Karpas-422 (cell line): ENCODE measurements at places on chromosomes 11 and 22. TPM values are rescaled to one million over a fixed set of nuclear protein-coding genes. Genes with fewer than 3 reads are reported as not detected.

Gene KCTD14
- total RNA-seq: 1.0 TPM in 1 of 2 replicates, not detected in the other

- no peak overlapping the region for H3K4me3 ChIP-seq
- no peak for DNase-seq
- no peak overlapping the region for H3K27ac ChIP-seq
- no peaks in the 10 kb centered on the region for H3K4me1 ChIP-seq
- no peaks in the 10 kb centered on the region for H3K27me3 ChIP-seq
- no peaks in the 10 kb centered on the region for H3K36me3 ChIP-seq
These were observed 14.2 kb upstream of the NTM start for GRCh38 chr11:131356206-131356605.

- H3K4me1 ChIP-seq: no peaks in the 10 kb centered on the region
- no peaks in the 10 kb centered on the region for H3K36me3 ChIP-seq
- no peak overlapping the region for H3K27ac ChIP-seq
- no peak for DNase-seq
- no peak overlapping the region for H3K4me3 ChIP-seq
- 0 out of 2 replicates have a peak, but pooled peaks cover 3% of the 10 kb centered on the region for H3K27me3 ChIP-seq
These were observed 556.5 kb downstream of the NELL1 start for GRCh38 chr11:21225860-21226259.

GRCh38 chr11:78061921-78062311 lies 1.7 kb upstream of the THRSP start:
- no peaks in the 10 kb centered on the region for H3K27me3 ChIP-seq
- no peak overlapping the region for H3K27ac ChIP-seq
- no peaks in the 10 kb centered on the region for H3K36me3 ChIP-seq
- no peak for DNase-seq
- H3K4me3 ChIP-seq: no peak overlapping the region

DNA sequence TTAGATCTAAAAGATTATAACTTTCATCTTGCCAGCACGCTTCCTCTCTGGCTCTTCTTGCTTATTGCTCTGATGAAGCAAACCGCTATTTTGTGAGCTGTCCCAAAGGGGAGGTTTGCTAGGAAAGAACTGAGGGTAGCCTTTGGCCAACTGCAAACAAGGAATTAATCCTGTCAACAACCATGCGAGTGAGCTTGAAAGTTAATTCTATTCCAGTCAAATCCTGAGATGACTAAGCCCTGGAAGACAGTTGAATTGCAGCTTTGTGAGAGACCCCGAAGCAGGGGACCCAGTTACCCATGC lies 10.3 kb upstream of the RNF141 start:
- no peak for DNase-seq
- H3K36me3 ChIP-seq: no peaks in the 10 kb centered on the region
- H3K27me3 ChIP-seq: no peaks in the 10 kb centered on the region; the same call in 1 of the 2 replicates
- no peak overlapping the region for H3K27ac ChIP-seq

GRCh38 chr22:29528144-29528543 lies 25.4 kb downstream of the THOC5 start:
- DNase-seq: no peak
- H3K4me1 ChIP-seq: no peaks in the 10 kb centered on the region
- peaks cover 38% of the 10 kb centered on the region for H3K36me3 ChIP-seq
- no peak overlapping the region for H3K4me3 ChIP-seq

DNA sequence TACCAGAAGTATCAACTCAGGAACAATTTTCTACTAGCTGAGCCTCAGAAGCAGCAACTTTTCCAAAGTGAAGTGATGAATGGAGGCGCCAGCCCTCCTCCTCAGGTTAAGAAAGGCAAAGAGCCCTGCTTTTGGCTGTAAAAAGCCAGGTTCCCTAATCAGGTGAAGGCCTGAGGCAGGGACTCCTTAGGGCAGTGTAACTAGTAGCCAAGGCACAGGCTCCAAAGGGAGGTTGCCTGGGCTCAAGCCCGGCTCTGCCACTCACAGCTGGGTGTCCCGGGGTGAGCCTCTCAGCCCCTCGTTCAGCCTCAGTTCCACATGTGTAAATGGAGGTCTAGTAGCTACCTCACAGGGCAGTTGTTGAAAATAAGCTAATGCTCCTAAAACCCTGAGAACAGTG lies 19.5 kb downstream of the TSKU start:
- H3K36me3 ChIP-seq: no peaks in the 10 kb centered on the region
- H3K27ac ChIP-seq: no peak overlapping the region
- peaks cover 6% of the 10 kb centered on the region for H3K4me1 ChIP-seq
- no peaks in the 10 kb centered on the region for H3K27me3 ChIP-seq
- no peak overlapping the region for H3K4me3 ChIP-seq

- DNase-seq: no peak
- H3K27ac ChIP-seq: no peak overlapping the region
- H3K36me3 ChIP-seq: no peaks in the 10 kb centered on the region
- H3K27me3 ChIP-seq: no peaks in the 10 kb centered on the region
- H3K4me1 ChIP-seq: peaks cover 24% of the 10 kb centered on the region
These were observed 25.8 kb downstream of the KCNQ1OT1 start for GRCh38 chr11:2673871-2674471.

- H3K27me3 ChIP-seq: peaks cover 3% of the 10 kb centered on the region; the same call in 1 of the 2 replicates
- H3K36me3 ChIP-seq: no peaks in the 10 kb centered on the region
- no peak overlapping the region for H3K4me3 ChIP-seq
- no peak overlapping the region for H3K27ac ChIP-seq
These were observed 278.2 kb downstream of the DLG2 start for GRCh38 chr11:85348945-85349344.
